ENCODE measurements at places on chromosomes 2 and 18.

GRCh38 chr2:186195696-186196095 lies 290.4 kb upstream of the ZC3H15 start:
- DNase-seq, result no peak

- peak; percentile 39 for DNase-seq
Observed at GRCh38 chr2:219418155-219419011, at the start of gene DES. Gene DES (plus strand): TSS chr2:219418377. CDS start chr2:219418463, 86 bp downstream.

- DNase-seq, result no peak
Observed at GRCh38 chr2:104849101-104849500, 4.8 kb upstream of the POU3F3 start.

DNA sequence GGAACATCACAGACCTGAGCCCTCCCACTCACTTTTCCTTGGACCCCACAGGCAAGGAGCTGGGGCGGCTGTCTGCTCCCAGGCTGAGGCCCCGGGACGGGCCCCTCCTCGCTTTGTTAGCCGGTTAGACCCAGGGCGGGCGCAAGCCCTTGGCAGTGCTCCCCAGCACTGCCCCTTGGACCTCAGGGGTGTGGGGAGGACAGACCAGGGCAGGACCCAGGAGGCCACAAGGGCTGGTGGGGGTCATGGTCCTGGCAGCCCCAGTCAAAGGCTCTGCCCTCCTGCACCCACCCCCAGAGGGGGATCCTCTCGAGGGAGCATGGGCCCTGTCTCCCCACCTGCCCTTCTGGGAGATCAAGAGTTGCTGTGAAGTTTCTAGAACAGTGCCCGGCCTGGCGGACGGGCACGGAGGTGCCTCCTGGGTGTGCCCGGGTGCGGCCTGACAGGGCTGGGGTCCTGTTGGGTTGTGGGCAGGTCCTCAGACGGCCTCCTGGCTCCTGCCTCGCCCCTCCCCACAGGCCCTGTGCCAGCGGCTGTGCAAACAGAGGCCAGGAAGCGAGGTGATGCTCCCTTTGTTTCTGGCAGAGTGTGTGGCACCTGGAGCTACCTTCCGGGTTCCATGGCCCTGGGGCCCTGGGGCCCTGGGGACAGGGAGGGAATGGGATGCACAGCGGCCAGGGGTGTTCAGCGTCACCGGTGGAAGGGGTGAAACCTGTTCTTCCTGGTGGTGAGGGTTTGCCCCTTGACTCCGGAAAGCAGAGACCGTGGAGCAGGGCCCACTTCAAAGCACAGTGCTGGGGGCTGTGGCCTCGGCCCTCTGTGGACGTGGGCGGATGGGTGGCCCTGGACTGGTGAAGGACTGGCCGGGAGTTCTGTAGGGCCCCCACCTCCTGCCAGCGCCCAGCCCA lies 2.9 kb upstream of the GAL3ST2 start:
- DNase-seq, result no peak

DNA sequence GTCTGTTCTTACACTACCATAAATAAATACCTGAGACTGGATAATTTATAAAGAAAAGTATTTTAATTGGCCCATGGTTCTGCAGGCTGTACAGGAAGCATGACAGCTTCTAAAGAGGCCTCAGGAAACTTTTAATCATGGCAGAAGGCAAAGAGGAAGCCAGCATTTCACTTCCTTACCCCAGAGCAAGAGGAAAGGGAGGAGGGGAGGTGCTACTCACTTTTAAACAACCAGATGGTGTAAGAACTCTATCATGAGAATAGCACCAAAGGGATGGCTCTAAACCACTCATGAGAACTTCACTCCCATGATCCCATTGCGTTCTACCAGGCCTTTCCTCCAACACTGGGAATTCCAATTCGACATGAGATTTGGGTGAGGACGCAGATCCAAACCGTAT lies 344.4 kb upstream of the SLC39A10 start:
- no peak for DNase-seq

GRCh38 chr2:1593371-1594122 lies 150.8 kb downstream of the PXDN start:
- no peak for DNase-seq

- peak; percentile 6 for DNase-seq
Observed at GRCh38 chr2:232512602-232513001, 7.6 kb upstream of the PRSS56 start.

DNA sequence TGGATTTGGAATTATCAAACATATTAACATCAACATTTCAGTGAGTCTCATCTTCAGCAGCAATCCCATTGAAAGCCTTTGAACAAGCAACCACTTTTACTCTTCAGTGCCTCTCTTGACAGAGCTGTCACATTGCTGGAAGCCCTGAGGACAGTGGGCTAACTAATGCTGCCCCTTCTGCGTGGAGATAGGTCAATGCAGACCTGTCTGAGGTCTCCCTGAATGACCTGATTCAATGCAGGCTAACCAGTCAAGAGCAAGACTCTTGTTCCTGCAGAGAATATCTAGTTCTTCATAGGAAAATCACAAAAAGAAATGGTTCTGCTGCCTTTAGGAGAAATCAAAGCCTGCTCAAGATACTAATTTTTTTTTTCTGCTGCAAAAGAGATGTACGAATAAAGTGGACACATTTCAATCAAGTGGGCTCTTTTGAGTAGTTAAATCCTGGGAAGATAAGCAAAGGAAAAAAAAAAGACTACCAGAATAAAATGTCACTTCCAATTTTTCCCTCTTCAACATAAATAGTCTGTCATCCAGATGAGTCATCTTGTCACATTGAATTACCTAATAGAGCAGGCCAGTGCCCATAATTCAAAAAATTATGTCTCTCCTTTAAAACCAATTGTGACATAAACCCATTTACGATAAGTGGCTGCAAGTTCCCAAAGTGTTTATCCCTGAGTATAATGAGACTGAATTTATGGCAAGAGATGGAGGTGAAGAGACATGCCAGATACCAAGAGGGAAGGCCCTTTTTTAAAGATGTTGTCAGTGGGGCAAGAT lies 1269.0 kb upstream of the DDX18 start:
- no peak for DNase-seq

DNA sequence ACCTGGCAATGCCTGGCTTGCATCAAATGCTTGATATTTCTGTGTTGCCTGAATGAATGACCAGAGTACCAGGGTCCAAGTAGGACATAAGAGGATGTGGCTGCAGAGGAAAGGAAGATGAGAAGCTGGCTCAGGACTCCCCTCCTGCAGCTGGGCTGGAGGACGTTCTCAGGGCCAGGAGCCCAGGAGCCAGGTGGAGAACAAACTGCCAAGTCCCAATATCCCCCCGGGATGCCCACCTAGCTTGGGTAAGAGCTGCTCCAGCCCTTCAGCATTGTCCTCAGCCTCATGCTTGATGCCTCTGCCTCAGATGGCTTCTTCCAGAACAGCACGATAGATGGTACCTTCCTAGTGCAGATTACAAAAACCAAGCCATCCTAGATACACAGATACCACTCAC lies 8.6 kb upstream of the ATP6V1B1 start:
- DNase-seq, result no peak

DNA sequence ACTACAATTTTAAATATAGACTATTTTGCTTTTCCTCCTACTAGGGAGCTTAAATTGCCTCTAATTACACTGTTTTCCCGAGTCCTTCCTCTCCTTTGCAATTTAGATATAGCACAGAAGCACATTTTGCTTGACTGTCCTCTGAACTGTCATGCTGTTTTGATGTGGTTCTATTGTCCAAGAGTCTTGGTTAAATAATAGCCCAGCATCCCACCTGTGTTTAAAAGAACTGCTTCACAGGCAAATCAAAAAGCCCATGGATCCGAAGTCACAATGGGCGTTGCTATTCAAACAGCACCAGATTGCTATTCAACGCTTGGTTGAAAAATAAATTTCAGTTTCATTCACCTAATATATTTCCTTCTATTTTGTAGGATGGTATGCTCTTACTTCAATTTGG lies 22.3 kb upstream of the ACTR3 start:
- no peak for DNase-seq

DNA sequence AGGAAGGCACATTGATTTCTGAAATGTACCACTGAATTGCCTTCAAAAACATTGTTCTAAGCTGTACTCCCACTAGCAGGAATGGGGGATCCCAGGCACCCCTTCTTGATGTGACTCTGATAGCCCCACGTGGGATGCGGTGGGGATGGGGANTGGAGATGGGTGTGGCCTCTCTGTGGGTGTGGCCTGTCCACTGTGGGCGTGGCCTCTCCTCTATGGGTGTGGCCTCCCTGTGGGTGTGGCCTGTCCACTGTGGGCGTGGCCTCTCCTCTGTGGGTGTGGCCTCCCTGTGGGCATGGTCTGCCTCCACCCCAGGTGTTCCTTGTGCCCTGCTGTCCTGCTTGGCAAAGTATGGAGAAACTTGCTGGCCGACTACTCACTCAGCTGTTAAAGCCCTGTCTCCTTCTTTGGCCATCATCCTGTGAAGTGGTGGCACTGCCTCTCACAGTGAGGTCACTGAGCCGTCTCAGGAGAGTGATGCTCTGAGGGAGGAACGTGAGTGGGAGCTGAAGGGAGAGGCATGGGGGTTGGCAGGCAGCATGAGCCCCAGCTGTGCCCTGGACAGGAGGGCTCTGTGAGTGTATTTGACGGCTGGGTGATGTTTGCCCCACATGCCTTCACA lies 6.7 kb upstream of the PARD6G start:
- DNase-seq, result no peak

Data from amniotic epithelial cell (primary cell).